ENCODE measurements at places on chromosomes 6 and 20.

DNA sequence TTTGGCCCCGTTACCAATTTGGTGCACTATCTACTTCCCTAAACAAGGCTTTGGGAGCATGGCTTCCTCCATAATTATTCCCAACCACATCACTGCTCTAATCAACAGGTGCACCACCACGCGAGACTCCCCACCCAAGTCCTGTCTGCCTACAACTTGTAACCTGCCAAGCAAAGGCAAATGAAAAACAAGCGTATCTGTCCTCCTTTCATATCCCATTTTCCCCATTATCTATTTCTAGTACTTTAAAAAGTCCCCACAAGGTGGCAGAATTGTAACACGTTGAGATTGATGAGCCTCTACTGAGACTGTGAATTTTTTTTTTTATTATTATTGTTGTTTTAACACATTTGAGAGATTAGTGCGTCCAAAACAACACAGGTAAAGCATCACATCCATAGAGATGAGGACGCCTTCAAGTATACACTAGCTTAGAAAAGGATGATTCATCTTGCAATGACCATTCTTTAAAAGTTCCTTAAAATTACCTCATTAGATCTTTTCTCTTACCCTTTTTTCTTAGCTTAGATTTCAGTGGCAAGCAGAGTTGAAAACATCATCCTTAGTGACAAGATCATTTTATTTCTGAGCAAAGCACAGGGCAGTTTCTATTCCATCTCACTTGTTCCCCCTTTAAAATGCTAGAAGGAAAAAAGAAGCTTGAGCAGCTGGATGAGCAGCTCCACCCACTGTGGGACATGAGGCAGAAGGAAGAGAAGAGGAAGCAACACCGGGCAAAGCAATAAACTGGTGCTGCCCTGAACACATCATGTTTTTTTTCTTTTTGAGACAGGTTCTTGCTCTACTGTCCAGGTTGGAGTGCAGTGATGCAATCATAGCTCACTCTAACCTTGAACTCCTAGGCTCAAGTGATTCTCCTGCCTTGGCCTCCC, 210.8 kb downstream of the ARHGAP18 start:
- peak; percentile 64 for DNase-seq

DNA sequence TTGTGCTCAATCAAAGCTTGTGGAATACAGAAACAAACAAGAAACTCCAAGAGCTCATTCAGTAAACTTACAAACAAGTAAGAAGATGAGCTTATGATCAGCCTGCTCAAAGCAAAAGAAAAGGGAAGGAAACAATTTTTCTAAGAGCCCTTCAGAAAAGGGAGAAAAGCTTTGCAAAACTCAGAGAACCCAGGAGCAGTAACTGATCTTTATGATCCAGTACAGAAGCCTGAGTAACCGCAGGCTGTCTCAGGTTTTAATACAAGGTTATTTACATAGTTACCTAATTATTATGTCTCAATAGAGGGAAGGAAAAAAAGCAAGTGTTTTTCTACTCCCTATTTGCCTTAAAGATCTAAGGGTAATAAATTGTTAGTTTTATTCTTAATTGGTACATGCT, 226.5 kb downstream of the MAFB start:
- DNase-seq = no peak

DNA sequence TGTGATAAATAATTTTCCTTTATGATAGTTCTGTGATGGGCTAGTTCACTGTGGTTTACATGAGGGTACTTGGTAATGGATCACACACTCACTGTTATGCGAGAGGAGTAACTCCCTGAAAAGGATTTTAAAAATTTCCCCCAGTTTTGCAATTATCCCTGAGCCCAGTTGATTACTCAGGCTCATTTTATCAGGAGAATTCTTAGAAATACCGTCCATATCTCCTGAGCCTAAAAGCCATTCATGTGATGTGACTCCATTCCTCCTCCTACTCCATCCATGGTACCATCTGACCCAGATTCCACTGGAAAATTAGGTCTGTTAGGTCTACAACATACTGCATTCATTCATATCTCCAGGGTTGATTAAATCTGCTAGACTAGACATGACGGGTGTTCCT, 16.4 kb upstream of the IBTK start:
- DNase-seq = no peak

DNA sequence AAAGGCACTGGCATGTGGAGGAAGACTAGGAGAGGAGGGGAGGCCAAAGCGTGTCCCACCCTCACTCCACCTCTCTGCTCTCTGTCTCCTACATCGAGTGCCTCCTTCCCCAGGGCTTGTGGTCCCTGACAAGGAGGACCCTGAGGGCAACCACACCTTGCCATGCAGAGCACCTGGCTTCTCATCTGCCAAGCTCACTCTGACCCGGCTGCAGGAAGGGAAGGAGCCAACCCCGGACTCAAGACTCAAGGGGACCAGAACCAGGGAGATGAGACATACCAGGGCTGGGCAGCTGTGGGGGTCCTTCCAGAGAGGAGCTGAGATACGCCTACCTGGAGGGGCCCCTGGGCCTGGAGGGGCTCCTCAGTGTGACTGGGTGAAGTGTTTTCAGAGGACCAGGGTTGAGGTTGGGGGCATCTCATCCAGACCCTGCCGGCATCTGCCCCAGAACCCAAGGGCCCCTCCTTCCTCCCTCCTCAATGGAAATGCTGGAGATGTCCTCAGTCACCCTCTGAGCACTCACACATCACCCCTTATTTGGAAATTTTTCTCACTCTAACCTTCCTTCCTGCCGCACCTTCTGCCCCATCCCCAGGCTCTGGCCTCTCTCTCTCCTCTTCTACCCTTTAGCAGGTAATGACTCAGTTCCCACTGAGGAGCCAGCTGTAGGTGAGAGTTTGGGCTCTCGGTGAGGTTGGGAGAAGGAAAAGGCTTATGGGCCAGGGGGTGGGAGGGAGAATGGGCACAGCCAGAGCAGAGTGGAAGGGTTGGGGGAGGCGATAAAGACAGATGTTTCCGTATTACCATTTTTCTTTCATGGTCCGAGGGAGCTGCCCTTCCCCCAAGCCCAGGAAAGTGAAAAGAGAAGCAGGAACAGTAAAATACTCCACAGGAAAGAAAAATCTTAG, 32.0 kb upstream of the POU5F1 start:
- DNase-seq = no peak

- no peak for DNase-seq
Measured at GRCh38 chr6:81515562-81516453, 236.7 kb downstream of the TENT5A start.

GRCh38 chr20:37096415-37097041, 731 bp upstream of the RBL1 start:
- no peak for DNase-seq

- DNase-seq = no peak
Measured at GRCh38 chr6:161747506-161747905, 473.6 kb upstream of the AGPAT4 start.

- no peak for DNase-seq
Measured at GRCh38 chr6:45707176-45707575, 308.5 kb downstream of the CLIC5 start.

DNA sequence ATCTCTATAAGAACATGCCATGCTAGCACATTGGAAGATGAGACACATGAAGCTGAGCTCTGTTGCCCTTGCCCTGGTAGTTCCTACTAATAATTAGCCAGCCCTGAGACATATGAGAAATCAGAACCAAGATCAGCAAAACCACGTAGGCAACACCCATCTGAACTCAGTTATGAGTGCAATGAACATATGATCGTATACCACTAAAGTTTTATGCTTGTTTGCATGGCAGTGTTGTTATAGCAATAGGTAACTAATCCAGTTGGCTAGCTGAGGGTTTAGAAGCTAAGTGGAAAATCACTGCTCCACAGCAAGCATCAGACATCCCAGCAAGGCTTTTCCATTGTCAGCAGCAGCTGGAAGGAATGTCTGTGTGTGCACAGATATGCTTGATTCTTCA, 180.7 kb downstream of the BTBD3 start:
- no peak for DNase-seq
